ENCODE measurements at places on chromosomes 1 and 21. TPM values are rescaled to one million over a fixed set of nuclear protein-coding genes. Genes with fewer than 3 reads are reported as not detected.

DNA sequence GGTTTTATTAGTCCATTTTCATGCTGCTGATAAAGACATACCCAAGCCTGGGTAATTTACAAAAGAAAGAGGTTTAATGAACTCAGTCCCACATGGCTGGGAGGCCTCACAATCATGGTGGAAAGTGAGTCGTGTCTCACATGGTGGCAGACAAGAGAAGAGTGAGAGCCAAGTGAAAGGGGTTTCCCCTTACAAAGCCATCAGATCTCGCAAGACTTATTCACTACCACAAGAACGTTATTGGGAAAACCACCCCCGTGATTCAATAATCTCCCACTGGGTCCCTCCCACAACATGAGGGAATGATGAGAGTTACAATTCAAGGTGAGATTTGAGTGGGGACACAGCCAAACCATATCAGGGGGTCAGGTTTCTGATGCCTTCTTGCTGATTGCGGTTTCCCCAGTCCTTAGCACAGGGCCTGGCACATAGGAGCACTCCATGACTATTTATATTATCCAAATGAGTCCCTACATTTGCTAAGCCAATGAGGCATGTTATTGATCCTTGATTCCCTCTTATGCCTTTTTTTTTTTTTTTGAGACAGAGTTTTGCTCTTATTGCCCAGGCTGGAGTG is 35.3 kb upstream of the PAXBP1 start:
- no peak for DNase-seq

GRCh38 chr1:217867446-217867995 is 236.4 kb downstream of the SPATA17 start:
- no peak for DNase-seq

GRCh38 chr1:225544263-225544662 is 108.7 kb downstream of the ENAH start:
- DNase-seq, result no peak

GRCh38 chr1:203990118-203990517 is 82.8 kb upstream of the SOX13 start:
- DNase-seq, result no peak

DNA sequence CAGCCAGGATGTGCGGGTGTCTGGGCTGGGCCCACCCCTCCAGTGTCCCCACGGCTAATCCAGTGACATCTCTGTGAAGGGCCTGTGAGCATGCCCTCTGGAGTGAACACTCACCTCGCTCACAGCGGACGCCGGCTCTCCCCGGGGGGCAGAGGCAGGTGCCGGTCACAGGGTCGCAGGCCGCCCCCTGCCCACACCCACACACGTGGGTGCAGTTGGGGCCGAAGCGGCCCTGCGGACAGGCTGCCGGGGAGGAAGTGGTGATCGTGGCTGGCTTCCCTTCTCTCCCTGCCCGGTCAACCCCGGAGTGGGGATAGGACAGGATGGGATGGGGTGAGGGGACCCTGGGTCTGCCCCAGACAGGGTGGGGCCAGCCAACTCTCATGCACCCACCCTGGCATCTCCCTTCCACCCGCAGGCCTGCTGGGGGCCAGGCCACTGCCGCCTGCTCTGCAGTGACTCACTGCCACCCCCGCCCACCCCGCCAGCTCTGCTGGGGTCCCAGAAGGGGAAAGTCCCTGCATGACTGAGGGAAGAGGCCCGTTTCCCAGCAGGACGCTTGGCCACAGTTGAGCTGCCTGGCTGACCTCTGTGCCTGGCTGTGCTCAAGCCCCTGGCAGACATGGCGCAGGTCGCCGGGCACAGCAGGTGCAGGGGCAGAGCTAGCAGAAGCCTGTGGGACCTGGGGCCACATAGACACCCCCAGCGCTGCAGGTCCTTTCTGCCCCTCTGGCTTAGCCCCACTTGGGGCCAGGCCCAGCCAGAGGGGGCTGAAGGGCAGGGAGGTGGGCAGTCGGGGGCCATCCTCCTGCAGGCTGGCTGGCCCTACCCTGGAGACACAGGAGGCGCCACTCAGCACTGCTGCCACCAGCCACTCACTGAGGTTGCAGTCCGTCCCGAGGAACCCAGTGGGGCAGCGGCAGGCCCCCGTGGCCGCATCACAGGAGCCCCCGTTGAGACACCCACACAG is 41.6 kb downstream of the ARHGEF16 start:
- DNase-seq, result no peak

DNA sequence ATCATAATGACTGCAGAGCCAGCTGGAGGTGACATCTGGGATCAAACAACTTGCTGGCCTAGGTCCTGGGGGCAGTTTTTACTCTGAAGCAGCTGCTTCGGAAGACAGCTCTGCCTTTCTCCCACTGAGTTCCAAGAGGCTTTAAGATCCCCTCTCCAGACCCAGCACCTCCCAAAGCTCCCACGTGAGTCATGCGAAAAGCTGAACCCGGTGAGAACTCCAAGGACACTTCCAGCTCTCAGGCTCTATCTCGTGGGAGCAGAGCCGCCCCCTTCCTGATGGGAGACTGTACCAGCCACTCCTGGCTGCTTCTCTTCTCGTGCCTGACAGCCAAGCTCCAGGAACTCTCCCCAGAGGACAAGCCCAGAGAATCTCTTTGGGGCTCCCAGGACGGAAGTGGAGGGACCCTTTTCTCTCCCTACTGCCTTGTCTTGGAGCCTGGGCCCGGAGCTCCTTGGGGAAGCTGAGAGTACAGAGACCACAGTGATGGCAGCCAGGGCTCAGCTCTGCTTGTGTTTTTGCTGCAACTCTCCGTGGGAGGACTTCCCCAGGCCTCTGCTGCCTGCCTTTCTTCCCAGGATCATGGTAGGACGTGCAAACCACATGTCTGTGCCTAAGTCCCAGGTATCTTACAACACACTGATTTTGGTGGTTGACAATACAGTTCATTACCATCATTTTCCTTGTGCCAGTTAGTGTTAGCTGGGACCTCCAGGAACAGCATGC is 40.6 kb downstream of the STUM start:
- DNase-seq, result no peak

- DNase-seq, result no peak
These were observed 47.2 kb upstream of the SYT14 start for GRCh38 chr1:209890641-209891330.

Gene RXRG
- not detected for total RNA-seq

- DNase-seq, result no peak
These were observed 13.8 kb downstream of the PAX7 start for GRCh38 chr1:18644446-18644845.

Gene ACOT11
- total RNA-seq, result 0.67 TPM

GRCh38 chr1:44072204-44072603 is 40.9 kb upstream of the SLC6A9 start:
- no peak for DNase-seq

GRCh38 chr1:240115831-240116230 is 24.1 kb downstream of the FMN2 start:
- no peak for DNase-seq

Gene S1PR1
- 157 TPM for total RNA-seq

GRCh38 chr21:44290327-44291077 is 4.8 kb downstream of the AIRE start:
- peak; percentile 5 for DNase-seq

GRCh38 chr1:27435566-27436203 is 43.3 kb downstream of the GPR3 start:
- no peak for DNase-seq

DNA sequence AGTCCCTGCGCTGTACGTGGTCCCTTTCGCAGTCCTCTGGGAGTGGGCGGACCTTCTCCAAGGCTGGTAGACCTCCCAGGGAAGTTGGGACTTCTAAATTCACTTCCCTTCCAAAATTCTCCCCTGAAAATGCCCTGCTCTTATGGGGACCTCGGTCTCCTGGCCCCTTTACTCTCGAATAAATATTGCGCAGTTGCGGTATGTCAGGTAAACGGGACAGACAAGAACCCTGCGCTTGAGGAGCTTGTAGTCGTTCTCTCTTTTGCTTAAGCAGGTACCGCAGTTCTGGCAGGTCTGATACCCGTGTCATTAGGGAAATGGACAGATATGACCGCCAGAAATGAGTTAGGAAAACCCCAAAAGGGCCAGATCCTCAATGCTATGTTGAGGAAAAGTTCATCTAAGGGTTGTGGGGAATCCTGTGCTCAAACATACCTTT is 561 bp downstream of the KIF2C start:
- DNase-seq, result no peak

- DNase-seq, result peak; percentile 62
These were observed at the start of gene TNFAIP8L2 for GRCh38 chr1:151156515-151156819. TSS of gene TNFAIP8L2 (plus strand) at chr1:151156649. CDS start at chr1:151158698, 2,049 bp downstream.

Gene LCE4A
- not detected for total RNA-seq

DNA sequence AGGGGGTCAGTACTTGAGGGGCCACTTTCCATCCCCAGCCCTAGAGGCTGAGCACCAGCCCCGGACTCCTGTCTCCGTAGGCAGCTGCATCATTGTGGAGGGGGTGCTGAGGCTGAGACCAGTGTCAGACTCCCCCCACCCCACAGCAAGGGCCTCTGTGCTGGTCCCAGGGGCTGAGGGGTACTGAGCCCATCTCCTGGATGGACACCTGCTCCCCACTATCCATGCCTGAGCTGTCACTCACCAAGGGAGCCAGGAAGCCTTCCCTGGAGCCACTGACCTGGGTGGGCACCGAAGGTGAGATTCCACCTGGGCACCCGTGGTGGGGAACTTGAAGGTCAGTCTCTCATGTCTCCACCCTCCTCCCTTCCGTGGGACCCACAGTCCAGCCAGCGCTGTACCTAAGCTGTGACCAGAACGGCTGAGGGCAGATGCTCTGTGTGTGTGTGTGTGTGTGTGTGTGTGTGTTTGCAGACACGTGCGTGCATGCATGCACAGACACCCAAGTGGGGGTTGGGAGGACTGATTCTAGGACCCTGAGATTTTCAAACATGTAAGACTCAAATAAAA is 9.3 kb downstream of the DISP3 start:
- no peak for DNase-seq

Gene CBR3
- total RNA-seq, result 3.1 TPM

All from T-helper 17 cell (primary cell).